ENCODE measurements at places on chromosomes 4 and X.

DNA sequence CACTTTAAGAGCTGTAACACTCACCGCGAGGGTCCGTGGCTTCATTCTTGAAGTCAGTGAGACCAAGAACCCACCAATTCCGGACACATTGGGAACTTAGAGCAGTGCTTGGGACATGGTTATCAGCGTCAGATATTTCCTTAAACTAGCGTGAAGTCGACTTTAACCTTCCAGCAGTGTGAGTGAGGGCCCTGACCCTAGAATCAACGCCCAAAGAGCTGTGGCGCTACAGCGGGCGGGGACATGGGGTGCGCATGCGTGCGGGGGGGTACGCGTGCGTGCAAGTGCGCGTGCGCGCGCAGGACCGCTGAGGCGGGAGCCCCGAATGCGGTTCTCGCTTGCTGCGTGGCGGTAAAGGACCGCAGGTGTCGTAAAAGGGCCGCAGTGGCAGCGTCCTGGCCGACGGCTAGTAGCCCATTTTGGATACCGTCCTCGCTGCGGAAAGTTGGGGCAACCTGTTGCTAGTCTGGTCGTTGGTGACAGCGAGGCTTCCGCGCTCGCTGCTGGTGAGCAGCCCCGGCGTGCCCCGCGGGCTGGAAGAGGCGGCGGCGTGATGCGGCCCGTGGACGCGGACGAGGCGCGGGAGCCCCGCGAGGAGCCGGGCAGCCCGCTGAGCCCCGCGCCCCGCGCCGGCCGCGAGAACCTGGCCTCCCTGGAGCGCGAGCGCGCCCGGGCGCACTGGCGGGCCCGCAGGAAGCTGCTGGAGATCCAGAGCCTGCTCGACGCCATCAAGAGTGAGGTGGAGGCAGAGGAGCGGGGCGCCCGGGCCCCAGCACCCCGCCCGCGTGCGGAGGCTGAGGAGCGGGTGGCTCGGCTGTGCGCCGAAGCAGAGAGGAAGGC, 19.8 kb upstream of the S100P start:
- DNase-seq, result peak; percentile 94

- DNase-seq, result no peak
Measured at GRCh38 chr4:1731180-1731579, 9.9 kb downstream of the TACC3 start.

DNA sequence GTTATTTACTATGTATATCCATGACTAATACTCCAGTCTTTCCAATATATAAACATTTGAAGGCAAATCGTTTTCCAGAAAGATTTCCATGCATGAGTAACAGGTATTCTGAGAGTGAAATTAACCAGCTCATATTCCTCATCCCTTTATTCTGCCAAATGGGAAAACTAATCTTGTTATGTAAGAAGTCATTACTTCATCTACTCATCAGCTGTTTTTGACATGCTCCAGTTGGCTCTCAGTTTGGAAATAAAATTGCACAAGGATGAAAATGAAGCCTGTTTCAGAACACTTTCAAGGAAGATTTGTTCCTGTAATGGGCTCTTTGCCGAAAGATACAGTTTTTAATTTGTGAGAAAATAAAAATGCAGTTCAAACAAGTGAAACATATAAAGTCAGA, 121.9 kb downstream of the KCTD8 start:
- DNase-seq, result no peak

DNA sequence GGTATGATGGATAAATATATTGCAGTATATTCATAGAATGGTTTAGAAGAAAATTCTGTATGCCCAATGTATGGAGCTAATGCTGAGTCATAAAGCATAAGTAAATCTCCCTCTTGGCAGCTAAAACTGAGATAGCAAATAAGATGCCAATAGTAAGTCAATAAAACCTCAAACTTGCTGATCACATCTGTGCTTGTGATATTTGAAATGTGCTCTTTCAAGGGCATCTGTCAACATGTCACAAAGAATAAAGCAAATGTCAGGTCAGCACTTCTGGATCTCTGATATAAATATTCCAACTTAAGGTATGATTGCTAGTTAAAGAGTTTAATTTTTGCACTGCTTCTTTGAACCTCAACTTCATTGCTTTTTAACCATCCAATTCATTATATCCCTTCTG, 262.3 kb upstream of the EMCN start:
- DNase-seq, result no peak

DNA sequence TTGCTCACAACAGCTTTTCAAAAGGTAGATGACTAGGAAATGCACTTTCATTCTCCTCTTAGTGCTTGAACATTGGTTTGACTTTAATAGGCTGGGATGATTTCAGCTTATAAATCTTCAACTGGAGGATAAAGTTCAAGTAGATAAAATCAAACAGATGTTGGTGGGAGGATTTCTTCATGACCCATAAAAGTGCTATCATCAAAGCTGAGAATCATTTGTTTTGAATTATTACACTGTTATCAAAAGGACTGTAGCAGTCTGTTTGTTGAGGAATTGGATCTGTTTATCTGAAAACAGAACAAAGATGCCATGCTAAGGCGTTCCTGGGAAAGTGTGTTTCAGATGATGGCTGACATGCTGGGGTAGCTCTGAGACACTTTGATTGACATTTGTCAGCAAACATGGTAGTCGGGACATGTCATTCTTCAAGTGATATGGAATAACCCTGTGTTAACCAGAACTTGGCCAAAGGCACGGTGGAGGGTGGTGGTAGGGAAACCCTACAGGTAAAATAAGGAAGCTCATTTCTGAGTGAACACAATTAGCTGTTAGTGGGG, 304.0 kb upstream of the PITX2 start:
- DNase-seq, result no peak

GRCh38 chrX:31845003-31845402, 773.2 kb upstream of the FTHL17 start:
- DNase-seq, result no peak

- DNase-seq, result peak; percentile 48
Measured at GRCh38 chr4:81635739-81636138, 164.0 kb upstream of the RASGEF1B start.

DNA sequence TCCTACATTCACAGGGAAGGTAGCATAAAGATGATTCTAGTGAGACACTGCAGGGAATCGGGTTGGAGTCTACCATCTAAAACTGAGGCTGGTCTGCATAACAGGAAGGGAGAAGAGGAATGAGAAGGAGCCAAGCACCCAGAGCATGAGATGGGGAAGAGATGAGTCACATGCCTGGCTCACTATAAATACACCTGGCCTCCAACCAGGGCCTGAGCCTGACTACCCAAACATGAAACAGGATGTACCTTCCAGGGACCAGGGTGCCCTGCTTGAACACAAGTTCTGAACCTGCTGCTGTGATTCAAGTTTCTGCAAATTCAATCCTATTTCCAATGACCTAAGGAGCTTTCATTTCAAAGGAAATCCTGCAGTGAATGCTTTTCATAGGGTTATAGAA, 24.9 kb downstream of the CD99L2 start:
- no peak for DNase-seq

- no peak for DNase-seq
Measured at GRCh38 chr4:146462251-146462650, 59.5 kb downstream of the SLC10A7 start.

DNA sequence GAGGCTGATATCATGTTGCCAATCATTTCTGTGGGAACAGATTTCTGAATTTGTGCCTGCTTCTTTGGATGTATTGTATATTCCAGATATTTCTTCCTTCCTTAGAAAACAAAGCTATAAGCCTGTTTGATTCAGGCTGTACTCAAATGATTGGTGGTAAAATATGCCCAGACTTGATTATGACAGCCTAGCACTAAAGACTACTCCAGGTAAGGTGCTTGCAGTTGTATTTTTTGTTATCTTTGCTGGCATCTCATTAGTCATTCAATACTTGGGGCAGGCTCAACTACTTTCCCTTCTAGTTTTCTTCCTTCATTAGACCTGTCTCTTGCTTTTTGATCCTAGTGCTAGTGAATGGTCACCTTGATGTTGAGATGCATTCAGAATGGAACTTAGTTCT, 90.6 kb downstream of the ZNF518B start:
- no peak for DNase-seq

- DNase-seq, result no peak
Measured at GRCh38 chrX:119249891-119250290, 13.8 kb downstream of the PGRMC1 start.

DNA sequence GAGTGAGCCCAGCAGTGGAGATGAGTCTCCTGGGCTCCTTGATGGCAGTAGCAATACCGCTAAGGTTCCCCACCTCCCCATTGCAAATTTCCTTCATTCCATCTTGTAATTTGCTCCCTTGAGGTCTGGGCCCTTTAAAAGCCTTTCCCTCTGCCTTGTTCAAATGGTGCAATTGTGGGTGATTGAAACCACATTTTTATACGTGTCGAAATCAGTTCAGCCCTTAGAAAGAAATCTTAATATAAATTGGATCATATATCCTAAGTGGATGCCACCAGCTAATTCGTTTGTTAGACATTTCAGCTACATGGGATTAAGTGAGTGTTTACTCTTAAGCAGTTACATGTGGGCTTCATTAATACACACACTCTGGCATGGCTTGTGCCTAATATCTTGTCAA, 68.6 kb downstream of the NHS start:
- no peak for DNase-seq

DNA sequence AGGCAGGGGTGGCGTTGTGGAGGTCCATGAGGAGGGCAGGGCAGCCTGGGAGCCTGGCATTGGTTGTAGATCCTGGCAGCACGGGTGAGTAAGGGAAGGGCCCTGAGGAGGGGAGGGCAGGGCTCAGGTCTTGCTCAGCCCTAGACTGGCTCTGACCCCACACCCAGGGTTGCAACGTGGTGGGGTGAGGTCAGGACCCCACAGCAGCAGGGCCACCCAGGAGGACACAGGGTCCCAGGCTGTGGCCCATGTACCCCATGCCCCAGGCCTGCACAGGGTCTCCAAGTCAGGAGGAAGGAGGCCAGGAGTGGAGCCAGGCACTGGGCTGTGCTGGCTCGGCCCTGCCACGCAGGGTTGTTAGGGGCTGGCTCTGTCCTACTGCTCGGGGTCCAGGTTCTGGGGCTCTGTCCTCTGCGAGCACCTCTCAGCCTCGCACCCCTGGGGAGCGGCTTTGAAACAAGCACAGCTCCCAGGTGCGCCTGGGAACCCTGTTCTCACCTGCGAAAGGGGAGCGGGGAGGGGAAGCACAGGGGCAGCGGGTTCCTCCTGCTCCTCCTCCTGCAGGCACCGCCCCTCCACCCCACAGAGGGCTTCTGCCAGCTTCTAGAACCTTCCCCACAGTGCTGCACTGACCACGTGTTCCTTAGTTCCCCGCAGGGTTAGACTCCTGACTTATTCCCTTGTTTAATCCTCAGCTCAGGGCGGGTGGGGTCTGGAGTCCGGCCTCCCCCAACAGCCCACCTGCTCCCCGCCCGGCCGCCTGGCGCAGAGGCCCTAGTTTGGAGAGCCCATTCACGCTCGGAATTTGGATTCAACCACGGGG, 20.4 kb downstream of the MSANTD1 start:
- no peak for DNase-seq
